Caco-2 (cell line): ENCODE measurements at places on chromosomes 2 and 18. TPM values are rescaled to one million over a fixed set of nuclear protein-coding genes. Genes with fewer than 3 reads are reported as not detected.

The ZNF513 gene
- total RNA-seq, result 18.2 and 19.2 TPM in 2 replicates

The VIL1 gene
- 401 and 448 TPM in 2 replicates for total RNA-seq

The DYSF gene
- total RNA-seq, result 1.7 and 2.2 TPM in 2 replicates

GRCh38 chr2:241941691-241942301 lies 72.3 kb downstream of the RTP5 start:
- no peak for DNase-seq

The EGR4 gene
- 0.30 TPM in 1 of 2 replicates, not detected in the other for total RNA-seq

DNA sequence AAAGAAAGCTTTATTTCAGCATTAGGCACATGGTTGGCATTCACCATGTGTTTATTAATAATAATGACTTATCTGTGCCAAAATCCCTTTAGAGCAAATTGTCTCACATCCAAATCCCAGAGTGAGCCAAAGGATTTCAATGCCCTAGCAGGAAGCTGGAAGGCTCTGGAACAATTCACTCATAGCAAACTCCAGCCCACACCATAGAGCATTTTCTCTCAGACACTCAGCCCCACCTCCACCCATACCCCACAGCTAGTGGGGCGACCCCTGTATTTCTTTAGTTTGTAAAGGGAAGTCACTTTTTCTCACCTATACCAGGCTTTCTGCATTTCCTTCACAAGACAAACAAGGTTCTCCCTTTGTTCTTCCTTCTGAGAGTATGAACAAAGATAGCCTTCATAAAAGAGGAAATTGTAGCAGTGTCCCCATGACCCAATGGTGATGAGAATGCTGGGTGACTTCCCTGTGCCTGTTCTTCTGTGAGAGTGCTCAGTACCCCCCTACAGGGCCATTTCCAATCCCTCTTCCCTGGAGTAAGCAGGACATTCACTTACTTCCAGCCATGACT lies 100.1 kb upstream of the APCDD1 start:
- no peak for DNase-seq
